Panc1 (cell line): ENCODE measurements at places on chromosomes 16 and 17. TPM values are rescaled to one million over a fixed set of nuclear protein-coding genes. Genes with fewer than 3 reads are reported as not detected.
A peak's percentile ranks its signal among the peaks of the same experiment; 100 is the strongest.

DNA sequence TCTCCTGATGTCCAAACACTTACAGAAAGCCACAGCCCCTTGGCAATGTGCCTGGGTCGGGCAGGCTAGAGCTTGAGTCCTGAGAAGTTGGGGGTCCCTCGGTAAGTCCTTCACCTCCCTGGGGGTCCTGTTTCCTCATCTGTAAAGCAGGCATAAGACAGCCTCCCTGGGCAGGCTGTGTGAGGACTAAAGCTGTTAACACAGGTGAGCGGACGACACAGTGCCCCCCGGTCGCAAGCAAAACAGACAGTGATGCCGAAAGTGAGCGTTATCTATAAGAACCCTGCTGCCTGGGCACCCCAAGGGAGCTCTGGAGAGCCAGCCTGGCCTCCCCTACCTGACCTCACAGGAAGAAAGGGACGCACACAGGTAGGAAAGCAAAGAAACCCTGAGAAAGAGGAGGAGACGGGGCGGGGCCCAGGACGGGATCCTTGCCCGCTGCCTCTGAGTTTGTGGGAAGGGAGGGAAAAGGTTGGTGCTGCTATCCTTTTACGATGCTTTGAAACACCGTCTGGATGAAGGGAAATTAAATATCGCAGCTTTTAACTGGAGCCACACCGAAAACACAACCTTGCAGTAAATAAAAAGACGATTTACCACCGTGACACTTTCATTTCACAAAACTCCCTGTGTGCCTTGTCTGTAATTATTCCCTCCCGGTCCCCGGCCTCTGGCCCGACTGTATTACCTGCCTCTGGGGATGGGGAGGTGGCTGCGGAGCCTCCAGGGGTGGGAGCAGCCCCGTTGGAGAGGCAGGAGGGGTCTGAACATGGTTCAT lies 67.1 kb downstream of the ENGASE start:
- DNase-seq, result no peak
- no peaks in the 10 kb centered on the region for H3K36me3 ChIP-seq
- H3K27ac ChIP-seq, result no peak overlapping the region
- H3K4me1 ChIP-seq, result no peaks in the 10 kb centered on the region; the same call in 1 of the 2 replicates
- no peak overlapping the region for H3K4me3 ChIP-seq
- peaks cover 11% of the 10 kb centered on the region for H3K27me3 ChIP-seq

DNA sequence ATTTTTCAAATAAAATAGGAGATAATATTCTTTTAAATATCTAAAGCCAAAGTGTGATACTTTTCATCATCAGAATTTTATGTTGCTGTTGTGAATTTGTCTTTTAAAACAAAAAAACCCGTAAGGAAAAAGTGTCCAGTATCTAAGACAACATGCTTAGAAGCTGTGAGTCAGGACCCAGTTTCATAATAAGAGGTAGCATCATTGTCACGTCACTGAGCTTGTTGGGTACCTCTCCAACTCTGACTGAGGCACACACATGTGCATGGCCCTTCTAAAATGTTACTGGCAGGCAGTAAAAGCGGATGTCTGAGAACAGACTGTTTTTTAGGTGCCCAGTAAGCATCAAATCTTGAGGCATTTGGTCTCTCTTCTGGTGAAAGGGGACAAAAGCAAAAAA lies 2.5 kb downstream of the CIAPIN1 start:
- H3K27ac ChIP-seq, result no peak overlapping the region
- no peak for DNase-seq
- no peak overlapping the region for H3K4me3 ChIP-seq
- no peaks in the 10 kb centered on the region; the same call in 1 of the 2 replicates for H3K4me1 ChIP-seq
- no peaks in the 10 kb centered on the region for H3K27me3 ChIP-seq

- H3K4me1 ChIP-seq, result peaks cover 73% of the 10 kb centered on the region
- H3K27ac ChIP-seq, result peak overlapping the region; percentile 97
- DNase-seq, result no peak
- H3K4me3 ChIP-seq, result no peak overlapping the region
Measured at GRCh38 chr17:81331527-81332043, 36.5 kb upstream of the SLC38A10 start.

The RANGRF gene
- total RNA-seq, result 16.7 TPM

DNA sequence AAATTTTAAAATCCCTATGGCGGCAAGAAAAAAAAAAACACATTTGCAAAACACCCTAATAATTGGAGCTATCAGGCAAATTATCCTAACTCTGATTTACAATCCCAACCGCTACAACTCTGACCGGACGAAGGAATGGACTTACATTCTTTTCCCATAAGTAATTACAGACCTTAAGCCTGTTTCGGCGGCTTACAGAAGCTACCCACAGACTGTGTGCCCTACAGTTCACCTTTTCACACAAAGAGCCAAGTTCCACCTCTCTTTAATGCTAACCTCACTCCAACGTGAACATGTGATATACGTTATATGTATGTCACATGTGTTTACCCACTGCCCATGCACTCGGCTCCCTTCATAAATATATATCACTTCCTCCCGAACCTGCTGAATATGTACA lies 8.7 kb upstream of the MEAK7 start:
- DNase-seq, result no peak
- H3K4me1 ChIP-seq, result peaks cover 9% of the 10 kb centered on the region
- no peaks in the 10 kb centered on the region for H3K27me3 ChIP-seq
- H3K27ac ChIP-seq, result no peak overlapping the region; the same call in 1 of the 2 replicates

The SMIM36 gene
- total RNA-seq, result not detected

The TAC4 gene
- total RNA-seq, result not detected
